ENCODE measurements at places on chromosomes 3 and 15. TPM values are rescaled to one million over a fixed set of nuclear protein-coding genes. Genes with fewer than 3 reads are reported as not detected.

SETMAR gene
- 32.4 TPM for total RNA-seq

DNA sequence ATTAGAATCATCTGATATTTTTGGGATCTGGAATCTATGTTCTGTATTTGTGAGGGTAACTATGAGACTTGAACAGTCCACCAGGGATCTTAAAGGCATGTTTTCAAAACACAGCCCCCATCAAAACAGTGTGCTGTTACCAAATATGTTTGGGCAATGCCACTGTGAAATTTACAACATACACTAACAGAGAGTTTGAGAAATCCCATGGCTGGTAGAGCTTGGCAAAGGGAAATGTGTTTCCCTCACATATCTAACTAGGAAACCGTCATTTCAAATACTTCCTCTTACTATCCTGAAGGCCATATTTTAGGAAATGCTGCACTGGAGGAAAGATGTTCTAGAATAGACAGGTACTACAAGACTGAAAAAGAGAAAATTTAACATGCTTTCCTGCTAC lies 607.4 kb downstream of the FHIT start:
- H3K36me3 ChIP-seq: no peaks in the 10 kb centered on the region
- no peak overlapping the region for H3K4me3 ChIP-seq
- DNase-seq: no peak
- no peak overlapping the region for H3K27ac ChIP-seq

- no peak for DNase-seq
- H3K4me3 ChIP-seq: no peak overlapping the region
Observed at GRCh38 chr3:64539451-64540196, 148.2 kb downstream of the ADAMTS9 start.

GRCh38 chr3:150022381-150023238 lies 51.9 kb upstream of the PFN2 start:
- no peak overlapping the region for H3K27ac ChIP-seq
- no peak for DNase-seq

GRCh38 chr15:101464256-101464998 lies 25.1 kb downstream of the PCSK6 start:
- H3K36me3 ChIP-seq: no peaks in the 10 kb centered on the region
- H3K4me3 ChIP-seq: no peak overlapping the region
- H3K4me1 ChIP-seq: no peaks in the 10 kb centered on the region
- H3K27ac ChIP-seq: no peak overlapping the region
- no peaks in the 10 kb centered on the region for H3K27me3 ChIP-seq
- no peak for DNase-seq
